ENCODE measurements at places on chromosomes 7 and 10.

DNA sequence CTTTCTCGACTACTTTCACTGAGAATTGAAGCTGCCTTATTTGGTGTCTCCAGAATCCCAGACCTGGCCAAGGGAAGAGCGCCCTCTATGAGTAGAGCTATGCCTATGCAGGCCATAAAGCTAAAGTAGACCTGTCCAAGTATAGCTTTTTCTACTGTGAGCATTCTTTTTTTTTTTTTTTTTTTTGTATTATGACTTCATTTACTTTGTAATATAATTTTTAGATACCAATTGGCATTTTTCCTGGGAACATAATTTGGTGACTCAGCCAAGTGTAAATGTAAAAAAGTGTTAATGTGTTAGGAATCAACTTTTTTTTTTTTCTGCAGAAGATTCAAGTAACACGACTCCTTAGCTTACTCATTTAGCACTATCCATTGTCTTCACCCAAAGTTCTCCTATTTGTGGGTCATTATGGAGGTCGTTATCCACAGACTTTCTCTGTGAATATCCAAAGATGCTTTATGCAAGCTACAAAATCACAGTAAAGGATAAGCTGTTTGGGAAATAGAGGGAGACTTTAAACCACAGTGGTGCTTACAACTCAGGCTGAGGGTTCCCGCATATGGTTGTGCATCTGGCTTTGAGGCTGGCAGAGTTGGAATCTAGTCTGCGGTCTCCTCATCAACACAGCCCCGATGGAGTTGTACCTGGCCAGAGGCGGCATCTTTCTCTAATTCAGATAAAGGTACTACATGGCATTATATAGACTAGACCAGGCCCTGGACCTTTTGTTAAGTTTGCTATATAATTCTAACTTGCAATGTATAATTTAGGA is 1040.2 kb upstream of the SORCS1 start:
- no peak for DNase-seq

- no peak for DNase-seq
Observed at GRCh38 chr10:80444646-80445319, 9.3 kb upstream of the TSPAN14 start.

GRCh38 chr10:101301111-101301731 is 52.7 kb upstream of the BTRC start:
- DNase-seq = peak; percentile 59

- no peak for DNase-seq
Observed at GRCh38 chr10:26468291-26468690, 30.1 kb downstream of the APBB1IP start.

DNA sequence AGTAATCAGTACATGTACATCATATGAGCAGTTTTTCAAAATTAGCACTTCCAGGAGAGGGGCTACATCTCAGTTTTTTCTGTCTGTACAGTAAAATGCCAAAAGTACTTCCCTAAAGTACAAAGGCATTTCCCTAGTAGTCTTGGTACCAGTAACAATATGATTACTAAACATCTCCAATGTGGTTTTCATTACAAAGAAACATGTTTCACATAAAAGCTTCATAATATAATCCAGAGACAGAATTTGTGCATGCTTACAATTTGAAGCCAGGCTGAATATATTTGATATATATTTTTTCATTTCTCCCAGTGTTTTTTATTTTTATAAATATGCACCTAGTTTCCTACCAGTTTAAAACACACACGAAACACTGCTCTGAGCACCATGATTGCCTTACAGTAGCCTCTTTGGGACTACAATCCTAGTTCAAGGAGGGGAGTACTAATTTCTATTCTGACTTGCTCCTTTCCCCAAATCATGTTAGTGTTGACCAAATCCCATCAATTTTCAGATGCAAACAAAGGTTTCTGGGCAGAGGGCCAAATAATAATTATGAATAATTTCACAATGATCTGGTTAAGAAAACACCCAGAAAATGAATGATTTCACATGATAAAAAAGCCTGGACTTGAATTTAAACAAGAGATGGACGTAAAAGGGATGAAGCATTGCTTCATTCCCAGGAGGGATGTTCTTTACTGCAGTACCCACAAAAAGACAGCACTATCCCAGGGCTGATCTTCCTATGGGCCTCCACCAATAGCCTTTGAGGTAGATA is 201.3 kb downstream of the SLC25A13 start:
- DNase-seq = peak; percentile 39

- no peak for DNase-seq
Observed at GRCh38 chr10:79153745-79154144, 85.0 kb downstream of the ZMIZ1 start.

Data from NCI-H446 (cell line).